ENCODE measurements at places on chromosomes 3 and 15.

GRCh38 chr15:26125664-26126063, 262.5 kb upstream of the ATP10A start:
- DNase-seq, result no peak

DNA sequence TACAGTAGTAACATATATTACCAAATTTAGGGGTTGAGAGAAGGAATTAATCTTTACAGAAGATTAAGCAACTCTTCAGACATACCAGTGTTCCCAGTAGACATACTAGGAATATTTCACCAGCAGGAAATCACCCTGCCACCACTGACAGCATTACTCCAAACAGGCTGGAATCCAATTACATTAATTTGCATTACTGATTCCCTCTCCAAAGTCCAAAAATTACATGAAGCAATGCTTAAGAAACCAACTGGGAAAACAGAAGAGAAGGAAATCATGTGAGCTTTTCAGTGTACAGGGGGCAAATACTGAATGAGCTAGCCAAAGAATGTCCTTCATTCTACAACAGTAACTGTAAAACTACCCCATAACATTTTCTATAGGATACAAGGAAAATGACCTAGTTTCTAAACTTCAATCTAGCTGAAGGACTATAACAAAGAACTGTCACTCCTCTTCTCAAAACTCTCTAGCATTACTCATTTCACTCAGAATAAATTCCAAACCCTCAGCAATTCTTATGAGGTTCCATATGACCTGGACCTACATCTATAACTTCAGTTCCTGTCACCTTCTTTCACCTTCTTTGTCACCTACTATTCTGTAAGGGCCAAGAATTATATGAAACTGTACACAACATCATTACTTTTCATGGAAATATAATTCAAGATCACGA, 72.7 kb downstream of the INO80 start:
- DNase-seq, result no peak

GRCh38 chr3:65401359-65402305, 637.1 kb downstream of the MAGI1 start:
- no peak for DNase-seq

- DNase-seq, result no peak
These were observed 25.9 kb upstream of the SLC7A14 start for GRCh38 chr3:170611751-170612150.

- DNase-seq, result peak; percentile 74
These were observed 61.3 kb downstream of the NSMCE3 start for GRCh38 chr15:29208352-29208751.

- no peak for DNase-seq
These were observed 6.5 kb downstream of the RRP9 start for GRCh38 chr3:51934991-51935885.

DNA sequence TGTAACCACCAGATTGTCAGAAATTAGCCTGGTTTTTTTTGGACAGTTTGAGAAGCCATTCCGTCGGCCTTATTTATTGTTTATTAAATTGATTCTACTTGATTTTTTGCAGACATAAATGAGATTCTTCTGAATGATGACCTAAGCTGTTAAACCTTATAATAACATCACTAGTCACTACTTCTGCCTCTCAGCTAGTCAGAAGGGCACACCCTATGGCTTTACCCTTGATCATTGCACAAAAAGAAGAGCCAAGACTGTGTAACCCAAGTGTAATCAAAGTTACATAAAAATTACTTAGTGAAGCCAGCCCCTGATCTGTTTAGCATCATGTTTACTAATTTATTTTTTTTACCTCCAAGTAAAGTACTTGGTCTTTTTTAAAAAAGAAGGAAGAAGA, 64.3 kb downstream of the CHL1 start:
- DNase-seq, result no peak

DNA sequence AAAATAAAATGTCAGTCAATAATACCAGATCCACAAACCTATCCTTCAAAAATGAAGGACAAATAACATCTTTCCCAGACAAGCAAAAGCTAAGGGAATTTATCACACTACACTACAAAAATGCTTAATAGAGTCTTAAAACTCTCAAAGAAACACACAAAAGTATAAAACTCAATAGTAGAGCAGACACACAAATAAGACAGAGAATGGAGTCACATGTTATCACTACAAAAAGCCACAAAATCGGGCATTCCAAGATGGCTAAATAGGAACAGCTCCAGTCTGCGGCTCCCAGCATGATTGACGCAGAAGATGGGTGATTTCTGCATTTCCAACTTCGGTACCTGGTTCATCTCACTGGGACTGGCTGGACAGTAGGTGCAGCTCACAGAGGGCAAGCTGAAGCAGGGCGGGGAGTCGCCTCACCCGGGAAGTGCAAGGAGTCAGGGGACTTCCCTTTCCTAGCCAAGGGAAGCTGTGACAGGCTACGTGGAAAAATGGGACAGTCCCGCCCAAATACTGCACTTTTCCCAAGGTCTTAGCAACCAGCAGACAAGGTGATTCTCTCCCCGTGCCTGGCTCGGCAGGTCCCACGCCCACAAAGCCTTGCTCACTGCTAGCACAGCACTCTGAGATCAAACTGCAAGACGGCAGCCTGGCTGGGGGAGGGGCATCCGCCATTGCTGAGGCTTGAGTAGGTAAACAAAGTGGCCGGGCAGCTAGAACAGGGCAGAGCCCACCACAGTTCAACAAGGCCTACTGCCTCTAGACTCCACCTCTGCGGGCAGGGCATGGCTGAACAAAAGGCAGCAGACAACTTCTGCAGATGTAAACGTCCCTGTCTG, 46.3 kb downstream of the SENP7 start:
- no peak for DNase-seq

All from NCI-H1417 treated with DMSO at 0.1 percent for 48 hours (cell line).